ENCODE measurements at places on chromosomes 2 and 18. TPM values are rescaled to one million over a fixed set of nuclear protein-coding genes. Genes with fewer than 3 reads are reported as not detected.

DNA sequence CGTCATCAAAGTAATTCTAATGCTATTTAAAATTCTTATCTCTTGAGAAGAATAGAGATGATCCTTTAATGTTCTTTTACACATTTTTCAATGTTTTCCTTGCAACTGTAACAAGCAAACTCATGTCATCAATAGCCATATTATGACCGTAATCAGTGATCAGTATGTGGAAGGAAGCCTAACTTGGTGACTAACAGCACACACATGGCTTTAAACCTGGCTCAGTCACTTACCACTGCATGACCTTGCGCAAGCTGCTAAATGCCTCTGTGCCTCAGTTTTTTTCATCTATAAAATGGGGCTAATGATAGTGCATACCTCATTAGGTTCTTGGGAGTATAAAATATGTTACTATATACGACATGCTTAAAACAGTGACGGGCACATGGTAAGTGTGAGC lies 149.7 kb downstream of the BCL2 start:
- no peaks in the 10 kb centered on the region for H3K27me3 ChIP-seq
- no peak overlapping the region for H3K27ac ChIP-seq
- no peak for DNase-seq
- peaks cover 28% of the 10 kb centered on the region for H3K36me3 ChIP-seq

The NEU4 gene
- 1.4 TPM for total RNA-seq

- no peaks in the 10 kb centered on the region for H3K27me3 ChIP-seq
- H3K27ac ChIP-seq = peak overlapping the region; percentile 88
- DNase-seq = peak; percentile 61
- peak overlapping the region; percentile 89 for H3K4me3 ChIP-seq
- H3K36me3 ChIP-seq = no peaks in the 10 kb centered on the region
- peaks cover 48% of the 10 kb centered on the region for H3K4me1 ChIP-seq
Measured at GRCh38 chr2:43159797-43160196, 66.6 kb downstream of the ZFP36L2 start.

The IL1F10 gene
- total RNA-seq = not detected

The ADRA2B gene
- total RNA-seq = 2.1 TPM

GRCh38 chr2:54038835-54039234 lies 68.0 kb upstream of the PSME4 start:
- no peak overlapping the region for H3K27ac ChIP-seq
- H3K4me1 ChIP-seq = no peaks in the 10 kb centered on the region
- DNase-seq = no peak
- no peaks in the 10 kb centered on the region for H3K36me3 ChIP-seq
- H3K27me3 ChIP-seq = no peaks in the 10 kb centered on the region

The NTSR2 gene
- total RNA-seq = not detected

All from activated T-cell treated with anti-CD3 and anti-CD28 coated beads, Interleukin-2, amount 50 U/mL, for 72 hours (primary cell).